ENCODE measurements at places on chromosomes 4 and X.
A peak's percentile ranks its signal among the peaks of the same experiment; 100 is the strongest.

DNA sequence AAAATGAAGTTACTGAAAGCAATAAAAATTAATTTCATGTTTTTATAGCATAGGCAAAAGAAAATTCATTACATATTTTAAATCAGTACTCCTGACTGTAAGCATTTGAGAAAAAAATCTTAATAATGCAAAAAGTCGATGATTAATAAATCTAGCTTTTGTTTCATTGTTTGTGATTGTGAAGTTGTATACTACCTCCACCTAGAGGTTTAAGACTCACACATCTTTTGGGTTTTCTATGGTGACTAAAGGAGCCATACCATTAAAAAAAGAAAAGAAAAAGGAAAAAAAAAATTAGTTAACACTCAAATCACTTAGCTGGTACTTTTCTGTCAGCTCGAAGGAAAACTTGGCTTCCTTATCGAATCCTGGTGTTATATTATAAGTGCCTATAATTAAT lies 2.0 kb downstream of the GABRA2 start:
- no peak for DNase-seq

DNA sequence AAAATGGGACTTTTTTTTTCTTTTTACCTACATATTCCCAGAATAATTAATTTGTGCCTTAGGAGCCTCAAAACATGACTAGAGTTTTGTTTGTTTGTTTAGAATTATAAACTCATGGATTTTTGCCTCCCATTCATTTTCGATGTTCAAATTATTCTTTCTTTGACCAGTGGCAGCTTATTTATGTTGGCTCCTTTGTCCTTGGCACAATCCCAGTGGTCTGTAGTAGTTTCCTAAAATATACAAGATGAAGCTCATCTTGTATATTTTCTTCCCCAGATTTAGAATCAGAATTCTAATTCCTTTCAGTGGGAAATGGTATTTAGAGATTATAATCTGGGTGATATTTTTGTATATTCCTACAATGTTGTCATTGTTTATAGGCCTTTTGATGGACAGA lies 27.2 kb downstream of the DCK start:
- DNase-seq, result no peak

DNA sequence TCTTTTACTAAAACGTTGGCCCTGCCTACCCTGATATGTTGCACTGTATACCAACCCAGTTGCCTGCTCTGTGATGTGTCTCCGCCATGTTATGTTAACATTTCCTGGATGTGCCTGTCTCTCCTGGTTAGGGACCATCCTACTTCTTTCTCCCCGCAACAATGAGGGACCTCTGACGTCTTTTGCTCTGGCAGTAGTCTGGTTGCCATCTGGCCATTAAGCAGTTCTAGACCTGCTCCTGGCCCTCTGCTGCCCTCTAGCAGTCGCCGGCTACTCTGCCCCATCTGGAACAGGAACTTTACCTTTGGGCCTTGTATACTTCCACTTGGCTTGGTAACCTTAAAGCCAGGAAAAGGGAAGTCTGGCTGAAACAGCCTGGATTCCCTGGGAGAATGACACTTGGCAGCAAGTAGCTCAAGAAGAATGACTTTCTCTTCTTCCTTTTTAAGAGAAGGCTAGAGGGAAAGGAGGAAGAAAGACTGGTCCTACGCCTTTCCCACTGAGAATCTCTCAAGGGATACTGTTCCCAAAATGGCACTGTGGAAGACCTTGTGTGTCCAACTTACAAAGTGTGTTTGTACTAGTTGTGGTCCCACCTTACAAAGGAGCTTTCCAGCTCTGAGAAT lies 63.5 kb downstream of the GPC3 start:
- DNase-seq, result peak; percentile 2

DNA sequence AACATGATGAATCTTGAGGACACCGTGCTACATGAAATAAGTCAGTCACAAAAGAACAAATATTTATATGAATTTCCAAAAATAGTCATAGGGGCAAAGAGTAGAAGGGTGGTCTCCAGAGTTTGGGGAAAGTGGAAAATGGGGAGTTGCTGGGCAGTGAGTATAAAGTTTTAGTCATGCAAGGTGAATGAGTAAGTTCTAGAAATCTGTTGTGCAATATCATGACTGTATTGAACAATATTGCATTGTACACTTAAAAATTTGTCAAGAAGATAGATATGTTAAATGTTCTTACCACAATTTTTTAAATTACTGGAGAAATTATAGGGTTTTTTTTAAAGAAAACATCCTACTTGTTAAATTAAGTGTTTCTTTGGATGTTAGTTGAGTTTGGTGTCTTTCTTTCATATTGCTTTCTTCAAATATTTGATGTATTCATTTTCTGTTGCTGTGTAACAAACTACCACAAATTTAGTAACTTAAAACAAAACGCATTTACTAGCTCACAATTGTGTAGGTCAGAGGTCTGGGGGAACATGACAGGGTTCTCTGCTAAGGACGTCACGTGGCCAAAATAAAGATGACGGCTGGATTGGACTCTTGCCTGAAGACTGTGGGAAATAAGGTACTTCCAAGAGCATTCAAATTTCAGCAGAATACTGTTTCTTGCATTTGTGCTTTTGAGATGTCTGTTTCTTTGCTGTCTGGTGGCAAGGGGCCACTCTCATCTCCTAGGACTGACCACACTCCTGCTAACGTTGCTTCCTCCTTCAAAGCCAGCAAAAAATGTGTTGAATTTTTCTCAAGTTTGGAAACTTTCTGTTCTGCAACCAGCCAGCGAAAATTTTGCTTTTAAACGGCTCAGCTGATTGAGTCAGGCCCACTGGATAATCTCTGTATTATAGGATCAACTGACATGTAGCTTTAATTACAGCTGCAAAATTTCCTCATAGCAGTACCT lies 76.7 kb downstream of the CPEB2 start:
- DNase-seq, result no peak

- DNase-seq, result no peak
These were observed 32.9 kb downstream of the PHKA2 start for GRCh38 chrX:18951032-18951431.

DNA sequence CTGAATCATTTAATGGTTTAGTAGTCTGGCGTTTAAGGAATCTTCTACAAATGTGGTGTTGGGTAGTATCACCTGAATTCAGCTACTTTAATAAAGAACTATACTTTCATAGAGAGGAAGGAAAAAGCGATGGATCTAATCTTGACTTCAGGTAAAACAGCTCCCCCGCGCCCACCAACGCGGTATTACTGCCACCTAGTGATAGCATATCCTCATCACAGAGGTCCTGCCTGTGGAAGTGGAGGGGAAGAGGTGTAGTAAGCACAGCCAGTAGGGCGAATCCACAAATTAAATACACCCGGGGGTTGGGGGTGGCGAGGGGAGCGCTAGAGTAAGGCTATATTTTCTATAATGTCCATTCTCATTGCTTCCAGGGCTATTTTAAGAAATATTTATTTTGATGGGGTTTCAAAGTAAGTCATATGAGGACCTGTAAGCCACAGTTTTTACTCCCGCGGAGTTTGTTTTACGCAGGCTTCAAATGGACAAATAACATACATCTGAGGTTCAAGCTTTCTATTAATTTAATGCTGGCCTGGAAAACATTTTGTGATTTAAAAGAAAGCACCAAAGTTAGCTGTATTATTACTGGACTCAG lies 8.3 kb upstream of the DAPP1 start:
- DNase-seq, result peak; percentile 56

DNA sequence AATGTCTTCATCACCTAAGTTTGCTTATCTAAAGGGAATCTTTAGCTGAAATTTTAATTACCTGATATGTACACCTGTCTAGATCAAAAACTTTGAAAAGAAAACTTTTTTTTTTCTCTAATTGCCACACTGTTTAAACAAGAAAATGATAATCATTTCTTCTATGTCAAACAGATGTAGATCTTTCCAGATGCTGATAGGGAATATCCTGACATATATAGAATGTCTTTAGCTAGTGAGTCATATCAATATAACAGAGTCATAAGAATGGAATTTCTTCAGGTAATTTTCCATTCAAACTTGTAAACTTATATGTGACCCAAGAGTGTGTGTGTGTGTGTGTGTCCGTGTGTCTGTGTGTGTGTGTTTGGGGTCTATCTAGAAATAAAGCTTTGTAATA lies 271.9 kb downstream of the GPM6A start:
- no peak for DNase-seq

DNA sequence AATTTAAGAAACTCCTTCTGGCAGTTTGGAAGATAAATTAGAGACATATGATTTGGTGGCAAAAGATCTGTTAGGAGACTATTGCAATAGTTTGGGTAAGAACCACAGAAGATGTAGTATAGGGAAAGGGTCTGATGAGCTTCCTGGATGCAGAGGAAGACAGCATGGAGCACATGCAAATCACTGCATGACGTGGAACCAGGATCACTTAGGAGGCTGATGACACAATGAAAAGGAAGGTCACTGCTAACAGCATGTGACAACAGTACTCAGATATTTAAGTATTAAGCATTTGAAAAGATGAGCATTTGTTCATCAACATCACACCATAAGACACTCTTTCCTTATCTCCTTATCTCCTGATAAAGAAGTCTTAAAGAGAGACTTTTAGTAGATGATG lies 167.8 kb upstream of the LDB2 start:
- no peak for DNase-seq

DNA sequence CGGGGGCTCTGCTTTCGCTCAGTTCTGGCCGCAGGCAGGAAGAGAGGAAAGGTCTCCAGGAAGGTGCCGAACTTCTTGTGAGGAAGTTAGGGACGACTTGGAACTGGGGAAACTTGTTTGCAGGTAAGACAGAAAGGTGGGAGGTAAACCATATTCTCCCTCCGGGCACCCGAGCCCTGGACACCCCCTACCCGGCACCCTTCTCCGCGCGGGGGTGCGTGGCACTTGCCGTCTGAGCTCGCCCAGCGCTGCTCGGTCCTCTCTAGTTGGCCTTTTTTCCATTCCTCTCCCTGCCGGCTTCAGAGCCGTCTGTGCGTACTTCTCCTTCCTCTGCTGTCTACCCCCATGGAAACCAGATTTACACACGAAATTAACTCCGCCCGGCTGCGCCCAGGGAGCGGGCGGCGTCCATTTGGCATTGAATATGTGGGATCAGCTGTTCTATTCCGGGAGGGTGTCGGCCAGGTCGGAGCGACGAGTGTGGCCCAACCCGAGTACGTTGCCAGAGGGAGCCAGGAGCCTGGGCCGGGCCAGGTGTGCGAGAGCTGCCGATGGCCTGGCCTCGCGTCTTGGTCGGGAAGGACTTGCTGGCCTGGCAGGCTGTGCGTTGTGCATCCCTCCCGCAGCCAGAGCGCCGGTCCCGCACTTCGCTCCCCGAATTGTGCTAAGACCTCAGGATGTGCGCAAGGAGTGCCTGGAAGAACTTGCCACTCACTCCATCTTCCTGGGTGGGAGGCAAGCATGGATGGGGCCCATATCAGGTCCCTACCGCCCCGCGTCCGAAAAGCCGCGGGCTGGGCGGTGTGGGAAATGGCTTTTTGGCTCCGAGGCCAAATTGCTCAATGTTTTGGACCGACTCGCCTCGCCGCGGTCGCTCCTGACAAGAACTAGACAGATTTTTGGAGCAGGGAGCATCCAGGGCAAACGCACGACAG lies 1.7 kb downstream of the PDGFRA start:
- no peak for DNase-seq
